ENCODE measurements at places on chromosomes 2 and 18. TPM values are rescaled to one million over a fixed set of nuclear protein-coding genes. Genes with fewer than 3 reads are reported as not detected.

Gene SULT1C3
- not detected for total RNA-seq

Gene VAMP8
- total RNA-seq, result 33.0 TPM

Gene ANO7
- 2.0 TPM for total RNA-seq

Gene PER2
- total RNA-seq, result 3.6 TPM

DNA sequence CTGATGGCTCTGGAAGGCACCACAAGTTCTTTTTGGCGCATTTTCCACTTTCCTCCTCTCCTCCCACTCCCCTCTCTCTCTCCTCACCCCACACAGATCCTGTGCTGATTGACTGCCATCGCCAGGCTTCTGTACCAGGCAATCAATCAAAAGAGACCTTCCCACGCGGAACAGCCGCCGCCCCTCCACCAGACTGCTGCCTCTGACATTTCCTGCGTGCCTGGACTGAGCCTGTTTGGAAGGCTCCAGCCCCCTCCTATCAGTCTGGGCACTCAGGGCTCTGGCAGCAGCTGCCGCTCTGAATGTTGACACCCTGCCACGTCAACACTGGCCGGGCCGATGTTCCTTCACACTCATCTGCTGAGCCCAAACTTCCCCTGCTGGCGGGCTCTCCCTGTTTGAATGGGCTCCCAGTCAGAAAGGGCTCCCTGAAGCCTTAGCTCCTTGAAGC, 467.7 kb downstream of the EPHA4 start:
- DNase-seq, result peak; percentile 27

DNA sequence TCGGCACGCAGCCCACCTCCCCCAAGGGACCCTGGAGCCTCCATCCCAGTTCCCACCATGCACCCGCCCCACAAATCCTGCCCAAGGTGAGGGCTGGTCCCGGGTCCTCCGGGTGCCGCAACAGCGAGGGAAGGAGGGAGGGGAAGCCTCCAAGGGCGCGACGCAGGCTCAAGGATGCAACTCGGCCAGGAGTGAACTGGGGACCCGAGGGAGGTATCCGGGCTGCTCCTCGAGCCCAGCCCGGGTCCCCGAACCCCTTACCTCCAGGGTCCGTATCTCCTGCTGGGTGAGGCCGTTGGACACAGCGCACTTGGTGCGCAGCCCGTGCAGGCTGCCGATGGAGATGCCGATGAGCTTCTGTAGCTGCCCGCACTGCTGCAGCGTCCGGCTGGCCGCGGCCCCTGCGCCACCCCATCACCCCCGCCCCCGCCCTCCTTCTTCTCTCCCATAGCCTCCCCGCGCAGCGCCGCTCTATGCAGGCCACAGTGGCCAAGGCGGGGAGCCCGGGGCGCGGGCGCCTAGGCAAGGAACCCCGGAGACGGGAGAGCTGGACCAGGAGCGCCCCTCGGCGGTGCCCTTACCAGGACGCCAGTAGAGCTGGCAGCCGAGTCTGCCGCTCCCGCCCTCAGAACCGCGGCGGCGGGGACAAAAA, 124.1 kb downstream of the ANKRD30BL start:
- peak; percentile 64 for DNase-seq

- DNase-seq, result peak; percentile 43
Measured at GRCh38 chr2:43080571-43081021, 145.8 kb downstream of the ZFP36L2 start.
